ENCODE measurements at places on chromosomes 5 and 9.

DNA sequence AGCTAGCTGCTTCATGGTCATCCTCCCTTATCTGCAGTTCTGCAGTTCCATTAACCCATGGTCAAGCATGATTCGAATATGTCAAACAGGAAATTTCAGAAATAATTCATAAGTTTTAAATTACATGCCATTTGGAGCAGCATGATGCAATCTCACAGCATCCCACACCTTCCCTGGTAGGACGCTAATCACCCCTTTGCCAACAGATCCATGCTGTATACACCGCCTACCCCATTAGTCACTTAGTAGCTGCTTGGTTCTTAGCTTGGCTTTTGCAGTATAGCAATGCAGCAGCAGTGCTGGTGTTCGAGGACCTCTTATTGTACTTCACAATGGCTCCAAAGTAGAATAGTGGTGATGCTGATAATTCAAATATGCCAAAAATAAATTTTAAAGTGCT is 739.7 kb upstream of the CDH9 start:
- H3K27ac ChIP-seq, result no peak overlapping the region
- no peaks in the 10 kb centered on the region for H3K27me3 ChIP-seq
- no peaks in the 10 kb centered on the region for H3K4me1 ChIP-seq

DNA sequence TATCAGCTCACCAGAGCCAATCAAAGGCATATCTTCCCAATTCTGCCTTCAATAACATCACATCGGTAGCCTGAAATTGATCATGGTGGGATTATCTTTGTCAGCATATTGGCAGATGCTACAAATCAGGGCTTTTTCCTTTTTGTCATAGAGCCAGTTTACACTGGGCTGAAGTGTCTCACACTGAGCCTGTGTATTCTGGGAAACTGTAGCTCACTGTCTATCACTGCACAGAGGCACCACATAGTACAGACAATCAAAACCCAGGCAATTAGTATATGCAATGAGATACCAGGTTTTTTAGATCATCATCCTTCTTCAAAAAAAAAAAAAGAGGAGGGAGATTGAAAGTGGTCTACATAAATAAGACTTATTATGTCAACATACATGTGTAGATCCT is 46.6 kb downstream of the ADAM19 start:
- DNase-seq, result no peak
- no peaks in the 10 kb centered on the region for H3K27me3 ChIP-seq
- peaks cover 5% of the 10 kb centered on the region for H3K4me1 ChIP-seq
- H3K4me3 ChIP-seq, result no peak overlapping the region

GRCh38 chr5:155250596-155250995 is 237.0 kb downstream of the KIF4B start:
- H3K27ac ChIP-seq, result no peak overlapping the region
- H3K4me1 ChIP-seq, result no peaks in the 10 kb centered on the region
- H3K36me3 ChIP-seq, result no peaks in the 10 kb centered on the region
- no peak for DNase-seq
- H3K27me3 ChIP-seq, result no peaks in the 10 kb centered on the region
- no peak overlapping the region for H3K4me3 ChIP-seq

DNA sequence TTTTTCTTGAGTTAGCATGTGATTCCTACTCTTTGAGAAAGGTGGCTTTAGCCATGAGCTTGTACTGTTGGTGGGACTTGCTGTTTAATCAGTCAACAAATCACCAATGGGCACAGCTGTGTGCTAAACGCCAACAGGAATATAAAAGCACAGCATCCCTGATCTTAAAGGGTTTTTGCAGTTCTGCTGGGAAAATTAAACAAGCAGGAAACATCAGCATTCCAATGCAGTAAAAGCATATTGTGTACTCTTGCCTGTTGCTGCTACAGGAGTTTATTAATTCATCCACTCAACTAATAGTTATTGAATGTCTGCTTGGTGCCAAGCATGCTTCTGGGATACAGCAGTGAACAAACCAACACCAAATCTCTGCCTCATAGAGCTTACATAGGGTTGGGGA is 27.4 kb upstream of the F2RL1 start:
- no peaks in the 10 kb centered on the region for H3K36me3 ChIP-seq
- no peak overlapping the region for H3K4me3 ChIP-seq
- peaks cover 76% of the 10 kb centered on the region for H3K4me1 ChIP-seq
- peak overlapping the region; percentile 79 for H3K27ac ChIP-seq
- DNase-seq, result no peak
- no peaks in the 10 kb centered on the region for H3K27me3 ChIP-seq

DNA sequence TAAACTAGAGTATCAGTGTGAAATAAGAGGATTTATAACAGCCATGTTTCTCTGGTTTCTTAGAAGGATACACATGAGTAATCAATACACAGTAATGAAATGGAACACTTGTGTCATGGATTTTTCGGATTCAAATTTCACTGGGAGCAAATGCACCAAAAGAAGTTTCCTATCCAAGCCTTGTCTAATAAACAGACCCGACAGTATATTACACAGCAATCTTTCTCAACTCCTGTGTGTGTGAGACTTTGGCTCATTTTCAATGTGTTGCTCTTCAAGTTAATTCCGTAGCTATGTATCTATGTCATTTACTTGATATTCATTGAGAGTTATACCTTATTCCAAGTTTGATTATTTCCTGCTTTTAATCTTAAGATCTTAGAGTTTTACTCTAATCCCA is 930.2 kb downstream of the MAT2B start:
- H3K4me1 ChIP-seq, result no peaks in the 10 kb centered on the region
- no peaks in the 10 kb centered on the region for H3K36me3 ChIP-seq
- no peak for DNase-seq
- H3K27me3 ChIP-seq, result no peaks in the 10 kb centered on the region
- no peak overlapping the region for H3K27ac ChIP-seq

DNA sequence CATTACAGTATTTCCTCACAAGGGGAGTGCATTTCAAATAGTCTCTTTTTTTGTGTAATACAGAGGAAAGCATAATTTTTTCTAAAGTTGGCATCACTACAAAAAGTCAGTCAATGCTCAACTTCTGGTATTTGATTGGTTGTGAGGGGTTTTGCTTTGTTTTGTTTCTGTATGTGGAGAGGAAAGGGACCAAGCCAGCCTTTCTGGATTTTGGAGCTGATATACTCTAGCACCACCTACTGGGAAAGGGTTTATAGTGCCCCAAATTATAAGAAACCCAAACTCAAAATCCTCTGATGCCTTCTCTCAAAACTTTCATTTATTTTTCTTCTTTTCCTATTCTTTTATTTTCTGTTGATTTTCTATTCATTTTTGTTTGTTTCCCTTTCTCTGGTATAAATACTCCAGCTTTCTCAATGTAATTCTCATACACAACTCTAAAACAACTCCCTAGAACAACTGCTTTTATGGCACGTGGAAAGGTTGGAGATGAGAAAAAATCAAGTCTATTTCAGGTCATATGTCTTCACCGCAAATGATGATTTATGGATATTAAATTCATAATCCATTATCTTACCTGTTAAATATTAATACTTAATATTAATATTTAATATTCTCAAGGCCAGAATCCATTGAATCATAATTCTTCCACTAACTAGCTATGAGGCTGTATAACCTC is 69.5 kb upstream of the ANXA1 start:
- H3K36me3 ChIP-seq, result no peaks in the 10 kb centered on the region
- no peak overlapping the region for H3K4me3 ChIP-seq
- DNase-seq, result peak; percentile 41
- peaks cover 12% of the 10 kb centered on the region for H3K4me1 ChIP-seq
- H3K27ac ChIP-seq, result no peak overlapping the region
- H3K27me3 ChIP-seq, result no peaks in the 10 kb centered on the region

DNA sequence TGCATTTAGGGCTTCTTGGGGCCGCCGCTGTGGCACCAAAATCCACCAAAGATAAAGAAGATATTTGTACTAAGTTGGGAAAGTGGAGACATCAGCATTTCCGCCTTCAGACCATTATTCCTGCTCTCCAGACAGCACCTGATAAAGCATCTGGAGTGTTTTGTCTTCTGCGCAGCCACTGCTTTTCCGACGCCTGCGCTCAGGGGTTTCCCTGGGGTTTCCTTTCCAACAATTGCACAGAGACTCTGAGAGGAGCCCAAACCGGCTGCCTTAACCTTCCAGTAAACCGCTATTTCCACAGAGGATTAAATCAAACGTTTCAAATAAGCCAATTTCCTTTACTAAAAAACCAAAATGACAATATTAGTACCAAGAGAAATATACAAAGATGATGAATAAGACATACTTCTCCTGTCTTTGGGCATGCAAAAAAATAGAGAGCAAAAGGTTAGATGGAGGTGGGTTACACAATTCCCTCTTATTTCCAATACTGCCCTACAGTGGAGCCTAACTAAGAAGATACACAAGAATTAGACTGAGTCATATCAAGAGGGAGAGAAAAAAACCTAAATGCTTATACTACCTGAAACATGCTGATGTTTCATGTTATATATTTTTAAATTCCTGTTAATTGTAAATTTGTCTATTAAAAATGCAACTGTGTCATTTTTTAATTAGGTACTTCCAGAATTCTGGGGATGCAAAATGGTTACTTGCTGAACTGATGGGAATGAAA is 98.4 kb downstream of the MAPKAP1 start:
- no peak overlapping the region for H3K4me3 ChIP-seq
- no peaks in the 10 kb centered on the region for H3K27me3 ChIP-seq
- no peaks in the 10 kb centered on the region for H3K4me1 ChIP-seq
- H3K27ac ChIP-seq, result no peak overlapping the region
- no peak for DNase-seq

DNA sequence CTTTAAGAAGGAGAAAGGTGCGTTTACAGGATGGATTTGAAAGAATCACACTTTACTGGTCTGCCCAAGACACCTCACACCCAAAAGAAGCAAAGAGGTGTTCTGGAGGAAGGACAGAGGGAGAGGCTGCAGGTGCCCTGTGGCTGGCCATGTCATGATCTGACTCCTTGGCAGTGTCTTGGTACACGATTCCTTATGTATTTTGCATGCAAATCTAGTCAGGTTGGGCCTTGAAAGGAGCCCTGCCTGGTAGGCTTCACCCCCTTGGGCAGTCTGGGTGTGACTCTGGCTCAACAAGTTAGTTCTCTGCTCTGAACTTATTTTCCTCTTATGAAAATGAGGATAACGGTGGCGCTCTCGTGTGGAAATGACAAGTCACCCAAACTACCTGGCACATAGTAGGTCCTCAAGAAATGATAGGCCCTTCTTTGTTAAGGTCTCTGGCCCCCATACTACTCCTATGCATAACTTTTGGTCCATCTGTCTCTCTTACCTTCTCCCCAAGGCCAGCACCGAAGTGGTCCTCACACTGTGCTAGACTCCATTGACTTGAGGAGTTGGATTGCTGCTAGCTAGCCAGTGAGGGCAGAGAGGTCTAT is 212.5 kb downstream of the SEMA6A start:
- no peaks in the 10 kb centered on the region for H3K4me1 ChIP-seq
- no peaks in the 10 kb centered on the region for H3K36me3 ChIP-seq
- H3K27me3 ChIP-seq, result no peaks in the 10 kb centered on the region
- H3K4me3 ChIP-seq, result no peak overlapping the region
- no peak overlapping the region for H3K27ac ChIP-seq

- H3K4me1 ChIP-seq, result no peaks in the 10 kb centered on the region
- no peak overlapping the region for H3K27ac ChIP-seq
- no peak for DNase-seq
- no peaks in the 10 kb centered on the region for H3K36me3 ChIP-seq
- no peak overlapping the region for H3K4me3 ChIP-seq
Measured at GRCh38 chr5:75368391-75368790, 31.4 kb downstream of the HMGCR start.

- peaks cover 7% of the 10 kb centered on the region for H3K4me1 ChIP-seq
- H3K36me3 ChIP-seq, result no peaks in the 10 kb centered on the region
- no peak overlapping the region for H3K27ac ChIP-seq
- no peak overlapping the region for H3K4me3 ChIP-seq
- DNase-seq, result no peak
- no peaks in the 10 kb centered on the region for H3K27me3 ChIP-seq
Measured at GRCh38 chr9:107569174-107569573, 79.6 kb upstream of the KLF4 start.

DNA sequence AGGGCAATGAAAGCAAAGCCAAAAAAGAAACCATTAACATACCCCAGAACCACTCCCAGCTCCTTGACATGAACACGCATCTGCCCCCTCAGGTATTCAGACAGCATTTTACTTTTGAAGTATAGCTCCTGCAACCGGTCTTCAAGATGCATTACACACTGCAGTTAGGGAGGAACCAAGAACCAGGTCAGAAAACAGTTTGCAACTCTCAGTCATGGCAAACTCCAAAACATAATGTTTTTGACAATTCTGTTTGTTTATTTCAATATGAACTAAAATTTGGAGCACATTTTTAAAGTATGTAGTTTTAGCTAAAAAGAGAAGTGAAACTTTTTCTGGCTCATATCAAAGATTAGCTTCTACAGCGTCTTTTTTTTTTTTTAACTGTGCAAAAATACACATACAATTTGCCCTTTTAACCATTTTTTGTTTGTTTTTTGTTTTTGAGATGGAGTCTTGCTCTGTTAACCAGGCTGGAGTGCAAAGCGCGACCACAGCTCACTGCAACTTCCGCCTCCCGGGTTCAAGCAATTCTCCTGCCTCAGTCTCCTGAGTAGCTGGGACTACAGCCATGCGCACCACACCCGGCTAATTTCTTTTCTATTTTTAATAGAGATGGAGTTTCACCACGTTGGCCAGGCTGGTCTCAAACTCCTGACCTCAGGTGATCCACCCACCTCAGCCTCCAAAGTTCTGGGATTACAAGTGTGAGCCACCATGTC is 12.2 kb upstream of the RAPGEF6 start:
- no peak for DNase-seq
- no peak overlapping the region for H3K4me3 ChIP-seq
- no peaks in the 10 kb centered on the region for H3K4me1 ChIP-seq
- no peaks in the 10 kb centered on the region for H3K36me3 ChIP-seq
- no peaks in the 10 kb centered on the region for H3K27me3 ChIP-seq
- no peak overlapping the region for H3K27ac ChIP-seq

GRCh38 chr5:98767581-98767980 is 5.9 kb upstream of the RGMB start:
- H3K27me3 ChIP-seq, result peaks cover 6% of the 10 kb centered on the region
- no peak overlapping the region for H3K27ac ChIP-seq
- H3K4me3 ChIP-seq, result no peak overlapping the region

- no peaks in the 10 kb centered on the region for H3K27me3 ChIP-seq
- no peaks in the 10 kb centered on the region for H3K4me1 ChIP-seq
- no peaks in the 10 kb centered on the region for H3K36me3 ChIP-seq
- DNase-seq, result no peak
- no peak overlapping the region for H3K27ac ChIP-seq
Measured at GRCh38 chr9:26159575-26160392, 481.5 kb upstream of the TUSC1 start.

GRCh38 chr5:59725392-59725767 is 168.1 kb downstream of the PDE4D start:
- no peak for DNase-seq
- no peak overlapping the region for H3K27ac ChIP-seq
- H3K27me3 ChIP-seq, result 0 out of 2 replicates have a peak, but pooled peaks cover 3% of the 10 kb centered on the region
- no peaks in the 10 kb centered on the region for H3K36me3 ChIP-seq
